ENCODE measurements at places on chromosomes 3 and 15. TPM values are rescaled to one million over a fixed set of nuclear protein-coding genes. Genes with fewer than 3 reads are reported as not detected.

GRCh38 chr15:46213551-46213950 is 578.7 kb downstream of the SQOR start:
- no peak for DNase-seq

DNA sequence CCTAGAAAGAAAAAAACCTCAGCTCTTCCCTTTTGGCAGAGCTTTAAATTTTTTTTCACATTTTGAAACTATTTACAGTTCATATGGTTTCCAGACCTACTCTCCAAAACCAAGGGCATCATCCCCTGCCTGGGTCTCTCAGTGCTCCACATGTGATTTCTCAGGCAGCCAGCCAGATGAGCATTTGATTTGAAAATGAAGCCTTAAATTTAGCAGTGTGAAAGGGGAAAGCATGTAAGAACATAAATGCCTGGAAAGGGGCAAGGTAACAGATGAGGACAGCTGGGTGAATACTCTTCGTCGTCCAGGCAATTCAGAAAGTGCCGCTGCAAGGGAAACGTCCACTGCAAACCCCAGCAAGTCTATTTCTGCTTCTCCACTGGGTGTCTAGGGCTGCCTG is 94.8 kb downstream of the ATP8B4 start:
- DNase-seq, result no peak

- no peak for DNase-seq
These were observed 448.2 kb downstream of the EDEM1 start for GRCh38 chr3:5635746-5636145.

Gene GPR149
- not detected for total RNA-seq
